ENCODE measurements at places on chromosomes 3 and 15.

GRCh38 chr15:89093509-89093908, 5.3 kb downstream of the ABHD2 start:
- DNase-seq, result no peak

DNA sequence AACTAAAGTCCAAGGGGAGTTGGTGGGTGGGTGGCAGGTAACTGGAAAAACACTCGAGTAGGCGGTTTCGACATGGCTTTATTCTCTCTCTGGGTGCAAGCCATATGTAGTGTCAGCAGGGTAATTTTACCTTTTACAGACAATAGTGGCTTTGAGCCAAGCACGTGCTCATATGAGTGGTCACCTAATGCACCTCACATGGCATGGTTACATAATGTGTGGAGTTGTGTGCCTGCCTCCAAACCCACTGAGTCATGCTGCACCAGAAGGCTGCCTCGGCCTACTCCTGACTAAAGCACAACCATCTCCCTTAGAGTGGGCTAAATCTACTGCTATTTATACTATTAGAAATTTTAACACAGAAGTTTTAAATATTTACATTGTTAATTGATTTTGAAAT, 16.5 kb downstream of the CCRL2 start:
- no peak for DNase-seq

GRCh38 chr3:104987859-104988258, 378.9 kb upstream of the ALCAM start:
- DNase-seq, result no peak

GRCh38 chr3:190016966-190017365, 103.7 kb downstream of the P3H2 start:
- DNase-seq, result no peak

GRCh38 chr3:141413801-141414689, 45.7 kb downstream of the ZBTB38 start:
- no peak for DNase-seq

- DNase-seq, result no peak
Observed at GRCh38 chr15:93173369-93173768, 84.4 kb upstream of the RGMA start.

GRCh38 chr3:150960708-150961684, 11.5 kb downstream of the CLRN1 start:
- DNase-seq, result no peak

DNA sequence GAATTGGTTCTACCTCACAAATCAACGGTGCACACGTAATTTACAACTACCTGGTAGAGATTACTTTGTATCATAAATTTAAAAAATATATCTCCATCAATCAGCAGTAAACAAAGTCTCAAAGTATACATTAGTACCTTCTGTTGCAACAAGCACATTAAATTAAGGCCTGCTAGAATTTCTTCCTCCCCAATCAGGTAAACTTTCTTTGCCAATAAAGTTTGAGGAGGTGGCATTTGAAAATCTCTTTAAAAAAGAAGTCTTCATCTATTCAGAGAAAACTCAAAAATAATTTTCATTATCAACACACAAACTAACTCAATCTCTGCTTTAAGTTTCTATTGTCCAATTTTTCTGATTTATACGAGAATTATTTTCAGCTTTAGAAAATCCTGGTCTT, 4.4 kb downstream of the CCNL1 start:
- no peak for DNase-seq

- DNase-seq, result no peak
Observed at GRCh38 chr3:104796556-104796955, 570.2 kb upstream of the ALCAM start.
